ENCODE measurements at places on chromosomes 16 and 17.

GRCh38 chr16:16148755-16149154 is 74.5 kb downstream of the ABCC6 start:
- no peak for DNase-seq

GRCh38 chr17:77836557-77837041 is 121.9 kb upstream of the TNRC6C start:
- DNase-seq, result peak; percentile 47

DNA sequence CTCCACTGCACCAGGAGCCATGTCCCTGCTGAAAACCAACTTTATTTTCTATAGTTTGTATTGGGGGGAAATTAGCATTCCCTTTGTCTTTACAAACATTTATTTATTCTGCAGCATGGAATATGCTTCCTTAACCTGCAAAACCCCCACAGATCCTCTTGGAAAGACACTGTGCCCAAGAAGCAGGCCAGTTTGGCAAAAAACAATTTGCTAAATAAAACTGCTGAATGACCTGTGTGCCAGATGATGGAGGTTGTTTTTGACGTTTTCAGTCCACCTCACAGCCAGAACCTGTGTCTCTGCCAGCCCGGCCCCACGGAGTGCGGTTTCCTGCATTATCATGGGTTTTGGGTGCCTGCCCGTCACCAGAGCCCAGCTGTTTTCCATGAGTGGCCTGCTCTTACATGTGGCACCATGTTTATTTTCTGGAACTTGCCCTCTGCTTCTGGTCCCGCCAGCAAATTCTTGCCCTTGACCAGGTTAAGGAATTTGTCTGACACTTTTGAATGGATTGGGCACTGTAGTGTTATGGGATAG is 26.4 kb downstream of the ORC6 start:
- DNase-seq, result no peak

GRCh38 chr16:29943846-29944799 is 17.8 kb upstream of the TMEM219 start:
- no peak for DNase-seq

DNA sequence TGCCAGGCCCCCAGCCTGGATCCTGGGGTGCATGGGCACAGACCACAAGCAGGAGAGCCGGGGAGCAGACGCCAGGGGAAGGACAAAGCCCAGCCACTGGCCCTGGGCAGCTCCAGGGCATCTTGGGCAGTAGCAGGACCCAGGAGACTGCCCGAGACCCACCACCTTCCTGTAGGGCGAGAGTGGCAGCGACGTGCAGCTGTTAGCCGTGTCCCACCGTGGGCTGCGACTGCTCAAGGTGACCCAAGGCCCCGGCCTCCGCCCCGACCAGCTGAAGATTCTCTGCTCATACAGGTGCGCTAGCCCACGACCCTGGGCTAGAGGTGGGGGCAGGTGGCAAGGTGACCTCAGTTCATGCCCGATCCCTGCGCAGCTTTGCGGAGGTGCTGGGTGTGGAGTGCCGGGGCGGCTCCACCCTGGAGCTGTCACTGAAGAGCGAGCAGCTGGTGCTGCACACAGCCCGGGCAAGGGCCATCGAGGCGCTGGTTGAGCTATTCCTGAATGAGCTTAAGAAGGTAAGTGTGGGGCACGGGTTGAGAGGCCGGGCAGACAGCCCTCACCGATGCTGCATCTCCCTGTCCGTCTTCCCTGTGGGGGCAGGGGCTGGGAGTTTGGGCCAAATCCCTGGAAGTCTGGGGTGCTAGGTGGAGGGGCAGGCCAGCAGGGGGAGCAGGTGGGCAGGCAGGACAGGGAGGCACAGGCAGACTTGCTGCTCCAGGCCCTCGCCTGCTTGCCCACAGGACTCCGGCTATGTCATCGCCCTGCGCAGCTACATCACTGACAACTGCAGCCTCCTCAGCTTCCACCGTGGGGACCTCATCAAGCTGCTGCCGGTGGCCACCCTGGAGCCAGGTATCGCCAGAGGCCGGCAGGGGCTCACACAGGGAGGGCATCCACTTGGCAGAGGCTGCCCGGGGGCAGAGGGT is 13.5 kb upstream of the SMIM5 start:
- DNase-seq, result peak; percentile 44

DNA sequence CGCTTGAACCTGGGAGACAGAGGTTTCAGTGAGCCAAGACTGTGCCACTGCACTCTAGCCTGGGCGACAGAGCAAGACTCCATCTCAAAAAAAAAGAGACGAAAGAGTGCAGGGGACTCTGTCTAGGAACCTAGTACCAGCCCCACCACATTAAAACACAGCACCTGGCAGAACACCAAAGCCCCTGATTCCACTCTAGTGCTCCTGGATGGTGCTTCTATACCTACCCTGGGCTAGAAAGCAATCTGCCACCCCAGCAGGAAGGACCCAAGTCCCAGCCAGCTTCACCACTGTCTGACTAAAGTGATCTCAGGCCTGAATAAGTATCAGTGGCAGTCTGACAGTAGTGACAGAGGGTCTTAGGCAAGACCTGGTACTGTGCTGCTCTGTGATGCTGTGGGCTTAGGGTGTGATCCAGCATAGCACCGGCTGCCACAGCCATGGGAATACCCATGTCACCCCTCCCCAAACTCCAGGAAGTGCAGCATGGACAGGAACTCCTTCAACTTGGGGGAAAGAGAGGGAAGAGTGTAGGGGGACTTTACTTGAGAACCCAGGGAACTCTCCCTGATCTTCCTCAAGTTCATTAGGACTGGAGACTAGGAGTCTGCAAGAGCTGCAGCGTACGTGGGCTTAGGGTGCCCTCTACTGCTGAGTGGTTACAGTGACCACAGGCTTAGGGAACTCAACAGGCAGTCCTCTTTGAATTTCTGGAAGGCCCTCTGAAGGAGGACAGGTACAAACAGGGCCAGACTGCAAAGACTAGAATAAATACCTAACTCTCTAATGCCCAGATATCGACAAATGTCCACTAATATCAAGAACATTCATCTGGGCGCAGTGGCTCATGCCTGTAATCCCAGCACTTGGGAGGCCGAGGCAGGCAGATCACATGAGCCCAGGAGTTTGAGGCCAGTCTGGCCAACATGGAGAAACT is 30.0 kb upstream of the RNF43 start:
- DNase-seq, result peak; percentile 75

DNA sequence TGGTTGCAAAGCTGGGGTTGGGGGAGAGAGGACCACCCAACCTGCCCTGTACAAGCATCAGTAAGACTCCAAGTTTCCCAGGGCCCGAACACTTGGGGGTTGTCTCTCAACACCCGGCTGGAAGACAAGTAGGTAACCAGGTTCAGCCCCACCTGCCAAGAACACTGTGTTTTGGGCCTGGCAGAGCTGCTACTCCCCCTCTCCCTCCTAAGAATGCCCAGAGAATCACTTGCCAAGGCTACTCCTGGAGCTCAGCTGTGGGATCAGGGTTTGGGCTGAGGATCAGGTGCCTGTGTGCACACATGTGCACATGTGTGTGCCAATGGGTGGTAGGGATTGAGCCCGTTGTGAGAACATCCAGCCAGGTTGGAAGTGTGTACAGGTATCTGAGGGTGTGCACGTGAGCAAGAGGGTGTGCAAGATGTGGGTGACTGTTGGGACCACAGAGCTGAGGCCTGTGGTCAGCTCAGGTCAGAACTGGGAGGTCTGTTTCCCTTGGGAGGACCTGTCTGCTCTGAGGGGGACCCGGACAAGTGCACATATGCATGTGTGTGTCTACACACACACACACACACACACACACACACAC is 2.3 kb downstream of the HSD11B2 start:
- no peak for DNase-seq

DNA sequence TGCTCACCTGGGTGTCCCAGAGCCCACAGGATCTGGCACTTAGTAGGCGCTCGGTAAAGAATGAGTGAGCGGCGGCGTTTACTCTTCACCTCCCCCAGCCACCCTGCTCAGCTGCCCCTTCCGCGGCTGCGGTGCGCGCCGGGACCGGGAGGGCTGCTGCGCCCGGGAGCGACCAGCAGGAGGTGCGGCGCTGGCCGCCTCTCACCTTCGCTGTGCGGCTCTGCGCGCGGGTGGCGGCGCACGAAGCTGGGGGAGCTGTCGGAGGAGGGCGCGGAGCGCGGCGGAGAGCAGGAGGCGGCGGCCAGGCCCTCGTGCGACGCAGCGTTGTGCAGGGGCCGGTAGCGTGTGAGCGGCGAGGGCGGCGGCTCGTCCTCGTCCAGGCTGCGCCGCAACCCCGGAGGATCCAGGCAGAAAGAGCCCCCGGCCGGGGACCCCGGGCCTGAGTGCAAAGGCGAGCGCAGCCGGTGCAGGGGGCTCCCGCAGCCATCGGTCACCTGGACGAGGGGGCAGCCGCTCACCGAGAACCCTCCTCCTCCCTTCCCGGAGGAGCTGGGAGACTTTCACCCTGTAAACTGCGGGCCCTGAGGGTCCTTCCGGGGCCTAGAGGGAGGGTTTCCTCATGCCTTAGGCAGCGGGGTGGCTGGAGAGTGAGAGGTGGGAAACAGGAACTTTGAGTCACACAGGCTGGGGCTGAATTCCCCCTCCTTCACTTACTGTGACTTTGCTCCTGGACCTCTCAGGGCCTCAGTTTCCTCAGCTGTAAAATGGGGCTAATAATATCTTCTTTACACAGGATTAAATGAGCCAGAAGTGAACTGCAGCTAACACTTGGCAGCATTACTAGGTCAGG is 12.5 kb downstream of the SAMD14 start:
- DNase-seq, result peak; percentile 73

GRCh38 chr16:68093816-68094613 is 8.8 kb downstream of the NFATC3 start:
- DNase-seq, result no peak
